Prostate gland (tissue), 2 donors: ENCODE measurements at places on chromosomes 6 and 20.

- H3K36me3 ChIP-seq: no peaks in the 10 kb centered on the region
- DNase-seq: no peak
- H3K27ac ChIP-seq: no peak overlapping the region
- H3K4me3 ChIP-seq: no peak overlapping the region
- H3K27me3 ChIP-seq: no peaks in the 10 kb centered on the region
These were observed 29.1 kb downstream of the VSTM2L start for GRCh38 chr20:37932074-37932473.

GRCh38 chr6:88517737-88518136 lies 351.6 kb upstream of the CNR1 start:
- H3K27ac ChIP-seq: no peak overlapping the region
- no peak for DNase-seq
- H3K4me1 ChIP-seq: no peaks in the 10 kb centered on the region
- H3K36me3 ChIP-seq: no peaks in the 10 kb centered on the region

DNA sequence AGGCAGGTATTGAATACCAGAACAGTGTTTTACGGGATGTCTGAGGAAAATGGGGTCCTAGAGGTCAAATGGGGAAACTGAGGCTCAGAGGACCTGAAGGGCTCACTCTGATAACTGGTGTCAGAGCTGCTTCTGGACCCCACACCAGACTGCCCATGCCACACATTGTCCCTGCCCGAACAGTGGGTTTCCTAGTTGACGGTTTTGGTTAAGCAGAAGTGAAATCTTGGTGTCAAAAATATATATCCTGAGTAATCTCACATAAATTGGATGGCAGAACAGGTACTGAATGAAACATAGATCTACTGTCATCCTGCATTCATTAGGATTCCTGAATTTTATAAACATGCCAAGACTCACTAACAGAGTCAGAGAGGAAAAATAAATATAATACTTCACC lies 16.3 kb downstream of the NOX3 start:
- no peak overlapping the region for H3K27ac ChIP-seq
- DNase-seq: no peak
- no peaks in the 10 kb centered on the region for H3K27me3 ChIP-seq
- no peak overlapping the region for H3K4me3 ChIP-seq
- H3K36me3 ChIP-seq: no peaks in the 10 kb centered on the region

GRCh38 chr20:50049442-50050026 lies 63.4 kb downstream of the UBE2V1 start:
- H3K27me3 ChIP-seq: no peaks in the 10 kb centered on the region
- H3K27ac ChIP-seq: no peak overlapping the region
- no peaks in the 10 kb centered on the region for H3K36me3 ChIP-seq
- no peak for DNase-seq

- no peak for DNase-seq
- no peaks in the 10 kb centered on the region for H3K4me1 ChIP-seq
- H3K4me3 ChIP-seq: no peak overlapping the region
- no peak overlapping the region for H3K27ac ChIP-seq
These were observed 225.9 kb downstream of the NKAIN2 start for GRCh38 chr6:124029567-124029966.

- H3K4me3 ChIP-seq: no peak overlapping the region
- H3K36me3 ChIP-seq: no peaks in the 10 kb centered on the region
- DNase-seq: no peak
- H3K27me3 ChIP-seq: no peaks in the 10 kb centered on the region
- no peaks in the 10 kb centered on the region for H3K4me1 ChIP-seq
These were observed 50.9 kb downstream of the BANF2 start for GRCh38 chr20:17750722-17751045.

DNA sequence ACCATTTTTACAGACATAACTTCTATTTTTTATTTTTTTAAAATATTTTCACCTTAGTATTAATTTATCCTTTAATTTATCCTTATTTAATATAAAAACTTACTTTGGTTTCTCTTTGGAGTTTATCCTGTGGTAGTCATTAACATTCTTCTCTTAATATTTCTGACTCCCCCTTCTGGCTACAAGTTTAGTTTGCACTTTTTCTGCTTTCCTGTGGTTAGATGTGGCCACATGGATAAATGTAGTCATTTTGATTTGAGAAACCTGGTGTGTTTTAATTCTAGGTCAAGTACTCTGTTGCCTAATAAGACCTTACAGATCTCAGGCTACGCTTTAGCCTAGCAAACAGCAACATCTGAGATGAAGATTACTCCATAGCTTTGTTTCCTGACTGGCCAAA lies 1187.5 kb downstream of the HACE1 start:
- H3K27ac ChIP-seq: no peak overlapping the region
- no peak for DNase-seq
- no peaks in the 10 kb centered on the region for H3K36me3 ChIP-seq
- no peaks in the 10 kb centered on the region for H3K27me3 ChIP-seq
- H3K4me1 ChIP-seq: no peaks in the 10 kb centered on the region

DNA sequence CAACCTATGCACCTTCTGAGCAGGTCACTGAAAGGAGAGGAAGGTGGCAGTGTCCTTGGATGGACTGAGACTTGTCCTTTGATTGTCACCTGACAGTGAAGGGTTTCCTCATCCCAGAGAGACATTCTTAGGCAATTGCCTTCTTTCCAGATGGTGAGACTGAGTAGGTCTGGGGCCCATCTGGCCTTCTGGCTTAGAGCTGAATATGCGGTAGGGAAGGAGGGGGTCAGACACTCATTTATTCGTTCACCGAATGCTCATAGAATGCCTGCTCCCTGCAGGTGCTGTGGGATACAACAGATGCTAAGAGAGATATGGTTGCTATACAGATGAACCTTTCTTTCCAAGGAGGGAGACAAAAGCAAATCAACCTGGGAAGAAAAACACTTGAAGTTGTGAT lies 76.8 kb downstream of the BMP6 start:
- no peaks in the 10 kb centered on the region for H3K27me3 ChIP-seq
- H3K4me3 ChIP-seq: no peak overlapping the region
- peaks cover 3% of the 10 kb centered on the region for H3K4me1 ChIP-seq
- H3K27ac ChIP-seq: no peak overlapping the region
- no peaks in the 10 kb centered on the region for H3K36me3 ChIP-seq

DNA sequence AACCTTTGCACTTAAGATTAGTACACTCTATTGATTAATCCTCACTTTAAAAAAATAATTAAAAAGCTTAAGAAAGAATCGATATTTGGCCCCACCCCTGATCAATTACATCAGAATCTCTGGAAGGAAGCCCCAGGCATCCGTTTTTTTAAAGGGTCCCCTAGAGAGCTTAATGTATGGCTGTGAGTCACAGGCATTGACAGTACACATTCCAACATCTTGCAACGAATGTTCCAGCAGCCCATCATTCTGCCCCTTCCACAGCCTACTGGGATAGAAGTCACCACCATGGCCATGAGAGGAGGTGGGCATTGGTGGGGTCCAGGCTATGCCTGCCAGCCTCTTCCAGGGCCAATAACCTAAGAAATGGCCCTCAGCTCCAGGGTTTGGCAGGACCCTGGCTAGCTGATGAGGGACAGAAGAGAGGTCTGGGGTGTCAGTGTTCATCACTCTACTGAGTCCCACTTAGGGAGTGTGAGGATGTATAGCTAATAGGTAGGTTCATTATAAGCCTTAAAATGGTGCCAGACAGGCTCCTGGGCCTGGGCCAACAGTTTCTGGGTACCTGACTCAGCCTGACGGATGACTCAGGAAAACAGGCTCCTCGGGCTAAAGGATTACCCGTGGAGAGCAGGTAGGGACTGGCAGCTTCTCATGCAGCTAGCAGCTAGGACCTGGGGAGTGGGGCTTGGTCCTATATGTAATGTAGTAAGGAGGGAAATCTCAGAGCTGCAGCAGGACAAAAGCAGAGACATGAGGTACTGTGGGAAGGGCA lies 40.4 kb downstream of the MDGA1 start:
- peak; percentile 21 for DNase-seq
- no peaks in the 10 kb centered on the region for H3K4me1 ChIP-seq
- no peak overlapping the region for H3K27ac ChIP-seq
- no peaks in the 10 kb centered on the region for H3K36me3 ChIP-seq

DNA sequence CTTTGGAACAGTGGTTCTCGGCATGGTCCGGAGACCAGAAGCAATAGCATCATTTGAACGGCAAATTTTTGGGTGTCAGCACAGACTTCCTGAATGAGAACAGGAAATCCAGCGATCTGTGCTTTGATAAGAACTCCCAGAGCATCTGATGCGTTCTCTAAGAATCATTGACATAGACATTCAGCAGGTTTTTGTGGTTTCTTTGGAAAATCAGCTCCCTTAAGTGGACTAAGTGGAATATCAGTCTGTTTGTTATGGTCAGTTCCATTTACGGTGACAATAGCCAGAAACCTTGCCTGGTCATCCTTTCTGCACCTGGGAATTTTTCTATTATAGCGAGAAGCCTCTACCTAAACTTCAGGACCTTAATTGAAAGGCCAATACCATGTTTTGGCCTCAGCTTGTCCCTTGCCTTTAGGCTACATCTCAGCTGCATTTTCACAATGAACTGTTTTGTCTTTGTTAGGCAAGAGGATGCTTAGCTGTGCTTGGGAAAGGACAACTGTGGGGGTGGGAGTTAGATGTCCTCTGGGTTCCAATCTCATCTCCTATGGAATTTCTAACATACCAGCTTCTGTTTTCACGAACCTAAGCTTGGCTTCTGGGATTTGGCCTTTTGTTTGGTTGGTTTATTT lies 299.7 kb downstream of the CDKAL1 start:
- no peak overlapping the region for H3K27ac ChIP-seq
- no peaks in the 10 kb centered on the region for H3K4me1 ChIP-seq
- DNase-seq: no peak
- H3K36me3 ChIP-seq: no peaks in the 10 kb centered on the region
- no peak overlapping the region for H3K4me3 ChIP-seq

GRCh38 chr6:33857932-33858475 lies 54.2 kb upstream of the MLN start:
- DNase-seq: no peak
- H3K4me3 ChIP-seq: no peak overlapping the region
- no peaks in the 10 kb centered on the region for H3K36me3 ChIP-seq
- H3K27me3 ChIP-seq: no peaks in the 10 kb centered on the region
- H3K27ac ChIP-seq: no peak overlapping the region

- H3K27me3 ChIP-seq: no peaks in the 10 kb centered on the region
- H3K4me1 ChIP-seq: no peaks in the 10 kb centered on the region
- no peak overlapping the region for H3K27ac ChIP-seq
- no peak overlapping the region for H3K4me3 ChIP-seq
- DNase-seq: no peak
- H3K36me3 ChIP-seq: no peaks in the 10 kb centered on the region
These were observed 67.2 kb upstream of the RNF146 start for GRCh38 chr6:127199470-127199869.

- H3K4me3 ChIP-seq: no peak overlapping the region
- H3K4me1 ChIP-seq: no peaks in the 10 kb centered on the region
- no peak for DNase-seq
- no peak overlapping the region for H3K27ac ChIP-seq
- no peaks in the 10 kb centered on the region for H3K36me3 ChIP-seq
These were observed 116.5 kb upstream of the HDAC2 start for GRCh38 chr6:114087496-114087895.

DNA sequence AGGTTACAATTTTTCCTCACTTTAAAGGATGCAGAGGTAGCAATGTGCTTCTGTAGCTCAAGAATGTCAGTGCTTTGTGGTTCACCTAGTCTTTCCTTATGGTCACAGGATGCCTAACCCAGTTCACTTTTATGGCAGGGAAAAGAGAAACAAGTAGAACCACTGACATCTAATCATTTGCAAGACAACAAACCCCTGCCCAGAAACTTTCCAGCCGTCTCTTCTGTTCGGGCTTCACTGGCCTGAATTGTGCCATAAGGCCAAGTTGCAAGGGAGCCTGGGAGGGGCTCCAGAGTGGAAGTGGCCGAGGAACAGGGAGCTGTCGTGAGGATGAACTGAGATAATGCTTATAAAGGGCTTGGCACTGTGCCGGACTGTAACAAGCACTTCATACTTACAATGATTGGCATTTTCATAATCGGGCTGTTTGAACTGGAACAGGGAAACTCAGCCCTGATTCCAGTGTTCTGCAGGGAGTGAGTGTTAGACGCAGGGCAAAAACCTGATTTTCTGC lies 212.6 kb downstream of the BCAS1 start:
- H3K4me1 ChIP-seq: peaks cover 7% of the 10 kb centered on the region
- DNase-seq: peak; percentile 32
- no peaks in the 10 kb centered on the region for H3K36me3 ChIP-seq
- H3K4me3 ChIP-seq: no peak overlapping the region
- peak overlapping the region; percentile 54 for H3K27ac ChIP-seq

- no peaks in the 10 kb centered on the region for H3K27me3 ChIP-seq
- peak within 1 kb of the TSS; percentile 88 for H3K27ac ChIP-seq
- no peaks in the 10 kb centered on the region for H3K4me1 ChIP-seq
- H3K4me3 ChIP-seq: peak within 1 kb of the TSS; percentile 43
- no peaks in the 10 kb centered on the region for H3K36me3 ChIP-seq
These were observed at the start of gene DEF6 for GRCh38 chr6:35297601-35298481. Gene DEF6 (plus strand): TSS chr6:35297818. CDS start chr6:35297857, 39 bp downstream.

- no peak for DNase-seq
- no peaks in the 10 kb centered on the region for H3K36me3 ChIP-seq
- no peaks in the 10 kb centered on the region for H3K27me3 ChIP-seq
- no peaks in the 10 kb centered on the region for H3K4me1 ChIP-seq
These were observed 1.4 kb upstream of the SSR1 start for GRCh38 chr6:7314414-7314813.
